ENCODE measurements at places on chromosomes 5 and 9. TPM values are rescaled to one million over a fixed set of nuclear protein-coding genes. Genes with fewer than 3 reads are reported as not detected.
A peak's percentile ranks its signal among the peaks of the same experiment; 100 is the strongest.

GRCh38 chr5:52693280-52693679 is 94.4 kb upstream of the ITGA1 start:
- peak; percentile 45 for DNase-seq
- H3K36me3 ChIP-seq = no peaks in the 10 kb centered on the region
- H3K4me3 ChIP-seq = no peak overlapping the region
- peaks cover 8% of the 10 kb centered on the region for H3K4me1 ChIP-seq

- H3K4me3 ChIP-seq = no peak overlapping the region
- no peaks in the 10 kb centered on the region for H3K36me3 ChIP-seq
- H3K27ac ChIP-seq = no peak overlapping the region
- H3K4me1 ChIP-seq = no peaks in the 10 kb centered on the region
- no peak for DNase-seq
These were observed 13.6 kb upstream of the IL3 start for GRCh38 chr5:132046880-132047299.

The CARD19 gene
- 23.3 TPM for total RNA-seq

The CER1 gene
- total RNA-seq = not detected

GRCh38 chr5:128574041-128574440 is 36.0 kb upstream of the FBN2 start:
- H3K27ac ChIP-seq = peak overlapping the region; percentile 53
- DNase-seq = peak; percentile 56
- peaks cover 11% of the 10 kb centered on the region for H3K4me1 ChIP-seq
- H3K27me3 ChIP-seq = no peaks in the 10 kb centered on the region
